ENCODE measurements at places on chromosomes 5 and 9.

GRCh38 chr9:109179801-109180523 is 12.9 kb upstream of the FRRS1L start:
- no peak for DNase-seq

DNA sequence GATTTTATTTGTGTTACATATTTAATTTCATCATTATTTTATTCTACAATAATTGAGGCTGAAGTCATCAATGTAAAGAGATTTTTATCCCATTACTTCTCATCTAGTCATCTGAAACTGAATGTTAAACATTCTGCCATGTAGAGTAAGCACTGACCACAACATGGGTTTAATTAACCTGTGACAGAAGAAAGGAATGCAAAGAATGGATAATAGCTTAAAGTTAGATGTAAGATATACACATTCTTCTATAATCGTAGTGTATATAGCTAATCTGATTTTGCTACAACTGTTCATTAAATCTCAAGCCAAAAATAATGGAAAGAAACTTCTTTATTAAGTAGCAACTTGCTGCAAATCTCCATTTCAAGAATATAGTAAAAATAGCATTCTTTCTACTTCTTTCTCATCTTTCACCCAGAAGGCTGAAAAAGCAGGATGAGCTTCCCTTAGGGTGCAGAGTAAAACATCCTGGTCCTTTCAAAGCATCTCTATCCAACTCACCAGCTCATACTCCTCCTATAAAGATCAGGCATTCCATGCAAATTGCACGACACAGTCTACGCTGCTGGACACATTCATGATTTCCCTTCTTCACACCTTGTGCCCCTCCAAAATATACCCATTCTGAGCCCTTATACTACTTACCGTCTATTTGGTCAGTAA is 115.2 kb downstream of the EFNA5 start:
- DNase-seq = no peak

GRCh38 chr5:76113103-76113502 is 29.9 kb downstream of the SV2C start:
- DNase-seq = no peak

GRCh38 chr5:149724130-149724840 is 5.8 kb upstream of the PPARGC1B start:
- DNase-seq = peak; percentile 57

- no peak for DNase-seq
Observed at GRCh38 chr5:13354611-13355010, 589.9 kb downstream of the DNAH5 start.

DNA sequence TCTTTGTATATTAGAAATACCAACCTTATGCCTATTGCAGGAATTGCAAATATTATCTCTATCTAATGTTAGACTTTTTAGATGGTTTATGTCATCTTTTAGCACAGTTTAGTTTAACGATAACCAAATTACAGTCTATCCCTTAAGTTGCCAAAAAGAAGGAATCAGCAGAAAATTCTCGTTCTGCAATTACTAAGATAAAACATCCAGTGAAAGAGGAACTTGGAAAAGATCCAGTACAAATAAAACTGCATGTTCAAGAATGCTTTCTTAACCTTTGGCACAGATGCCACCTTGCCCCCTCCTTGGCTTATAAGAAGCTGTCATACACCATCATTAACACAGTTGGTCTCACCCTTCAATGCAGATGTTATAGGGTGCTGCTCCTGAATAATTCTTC is 124.0 kb downstream of the SEMA5A start:
- DNase-seq = no peak

DNA sequence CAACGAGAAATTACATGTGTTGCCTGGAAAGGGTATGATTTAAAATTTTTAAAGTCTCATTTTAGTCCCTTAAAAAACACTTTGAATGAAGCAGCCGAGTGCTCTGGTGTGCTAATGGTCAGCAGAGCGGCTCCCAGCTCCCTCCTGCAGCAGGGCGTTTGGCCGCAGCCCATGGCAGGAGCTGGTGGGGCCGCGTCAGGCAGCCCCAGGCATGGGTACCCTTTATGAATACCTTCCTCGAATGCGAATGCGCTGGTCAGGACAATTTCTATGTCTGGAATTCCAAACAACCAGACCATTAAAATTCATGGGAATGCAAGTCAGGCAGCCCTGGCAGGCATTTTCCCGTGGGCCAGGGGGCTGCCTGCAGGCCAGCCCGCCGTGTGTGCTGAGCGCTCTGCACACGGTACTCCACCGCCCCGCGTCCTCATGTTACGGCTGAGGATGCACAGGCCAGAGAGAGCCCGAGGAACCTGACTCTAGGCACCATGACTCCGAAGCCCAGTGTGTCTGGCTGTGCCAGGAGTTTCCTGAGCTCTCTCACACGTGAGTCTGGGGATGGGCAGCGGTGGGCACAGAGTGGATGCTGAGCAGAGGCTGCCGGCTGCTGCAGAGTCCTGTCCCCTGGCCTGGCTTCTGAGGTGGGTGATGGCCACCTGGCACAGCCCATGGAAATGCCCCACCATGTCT is 123.7 kb downstream of the WNK2 start:
- DNase-seq = no peak

DNA sequence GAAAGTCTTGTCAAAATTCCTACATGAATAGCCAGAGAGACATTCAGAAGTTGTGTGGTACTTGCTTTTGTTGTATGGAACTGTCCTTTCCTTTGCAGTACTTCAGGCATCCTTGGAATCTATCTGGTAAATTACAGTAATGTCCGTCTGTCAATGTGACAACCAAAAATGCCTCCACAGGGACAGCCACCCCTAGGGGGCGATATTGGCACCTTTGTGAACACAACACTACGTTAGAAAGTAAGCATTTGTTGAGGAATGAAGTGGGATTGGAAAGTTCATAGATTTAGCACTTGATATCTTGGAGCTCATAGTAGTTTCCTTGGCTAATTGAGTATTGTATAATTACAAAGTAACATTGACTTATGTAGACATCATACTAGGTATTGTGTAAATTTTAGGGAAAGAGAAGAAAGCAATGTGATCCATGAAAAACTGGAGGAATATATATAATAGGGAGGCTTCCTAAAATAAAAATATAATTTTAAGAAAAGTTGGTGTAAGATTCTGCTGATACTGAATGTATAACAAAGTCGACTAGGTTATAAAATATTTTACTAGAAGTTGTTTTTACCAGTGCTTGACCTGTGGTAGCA is 32.7 kb downstream of the TMEFF1 start:
- DNase-seq = peak; percentile 74

GRCh38 chr5:17991775-17992174 is 357.5 kb downstream of the TAF11L14 start:
- no peak for DNase-seq

DNA sequence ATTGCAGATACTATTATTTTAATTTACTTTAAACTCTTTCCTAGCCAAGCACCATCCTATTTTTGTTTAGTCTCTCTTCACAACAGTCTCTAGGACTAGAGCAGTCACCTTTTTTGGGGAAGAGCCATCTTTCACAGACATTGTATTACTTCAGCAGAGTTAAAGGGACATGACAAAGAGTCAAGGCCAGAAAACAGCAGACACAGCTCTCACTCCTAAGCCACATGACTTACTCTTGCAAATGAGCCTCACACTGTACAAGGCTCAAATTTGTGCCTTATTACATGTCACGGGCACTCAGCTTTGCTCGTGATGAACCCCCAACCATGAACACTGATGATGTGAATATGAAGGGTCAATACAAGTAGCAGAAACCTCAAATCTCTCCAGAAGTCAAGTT is 104.3 kb downstream of the ZNF608 start:
- DNase-seq = no peak

DNA sequence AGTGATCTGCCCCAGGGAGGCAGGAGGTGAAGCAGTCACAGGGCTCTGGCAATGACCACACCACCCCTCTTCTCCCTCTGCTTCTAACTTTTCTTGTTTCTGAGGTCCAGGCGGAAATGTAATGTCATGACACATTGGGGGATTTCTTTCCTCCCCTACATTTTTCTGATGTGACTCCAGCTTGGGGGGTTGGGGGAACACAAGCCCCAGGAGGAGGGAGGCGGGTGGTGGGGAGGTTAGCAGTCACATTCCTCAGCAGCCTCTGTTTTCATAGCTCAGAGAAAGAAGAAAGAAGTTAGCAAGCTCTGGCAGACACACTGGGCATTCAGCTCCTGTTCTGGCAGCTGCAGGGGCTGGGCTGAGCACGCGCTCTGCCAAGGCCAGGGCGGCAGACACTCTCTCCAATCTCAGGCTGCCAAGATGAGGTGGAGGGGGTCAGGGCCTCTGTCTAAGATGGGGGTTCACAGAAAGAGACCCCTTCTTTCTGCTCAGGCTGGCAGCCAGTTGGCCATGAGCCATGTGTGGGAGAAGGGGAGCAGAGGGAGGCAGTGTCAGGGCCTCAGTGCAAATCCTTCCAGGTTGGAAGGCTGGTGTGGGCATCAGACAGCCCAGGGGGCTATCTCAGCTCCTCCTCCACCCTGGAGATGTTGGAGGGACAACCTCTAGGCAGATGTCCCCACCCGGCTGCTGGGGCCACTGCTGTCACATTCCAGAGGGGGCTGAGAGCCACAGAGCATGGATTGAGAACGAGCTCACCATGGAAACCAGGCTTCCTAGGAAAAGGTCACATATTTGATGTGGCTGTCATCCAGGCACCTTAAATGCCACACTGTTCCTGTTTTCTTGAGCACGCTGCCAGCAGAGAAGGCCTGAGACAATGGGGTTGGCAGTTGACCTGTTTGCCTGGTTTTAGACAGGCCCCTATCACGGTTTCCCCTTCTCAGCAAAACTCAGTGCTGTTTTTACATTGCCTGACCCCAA is 20.1 kb upstream of the PFDN1 start:
- no peak for DNase-seq

DNA sequence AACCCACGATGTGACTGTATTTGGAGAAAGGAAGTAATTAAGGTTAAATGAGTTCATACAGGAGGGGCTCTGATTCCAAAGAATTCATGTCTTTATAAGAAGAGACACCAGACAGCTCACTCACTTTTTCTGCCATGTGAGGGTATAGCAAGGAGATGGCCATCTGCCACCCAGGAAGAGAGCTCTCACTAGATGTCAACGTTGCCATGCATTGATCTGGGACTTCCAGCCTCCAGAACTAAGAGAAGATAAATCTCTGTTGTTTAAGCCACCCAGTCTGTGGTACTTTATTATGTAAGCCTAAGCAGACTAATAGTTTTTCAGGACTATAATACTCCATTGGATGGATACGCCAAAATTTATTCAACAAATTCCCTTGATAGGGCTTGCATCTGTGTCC is 89.8 kb upstream of the RAD23B start:
- DNase-seq = no peak

- DNase-seq = no peak
Observed at GRCh38 chr5:7676455-7676854, 174.5 kb downstream of the CFAP90 start.

GRCh38 chr5:137695651-137696428 is 40.0 kb downstream of the KLHL3 start:
- peak; percentile 26 for DNase-seq

DNA sequence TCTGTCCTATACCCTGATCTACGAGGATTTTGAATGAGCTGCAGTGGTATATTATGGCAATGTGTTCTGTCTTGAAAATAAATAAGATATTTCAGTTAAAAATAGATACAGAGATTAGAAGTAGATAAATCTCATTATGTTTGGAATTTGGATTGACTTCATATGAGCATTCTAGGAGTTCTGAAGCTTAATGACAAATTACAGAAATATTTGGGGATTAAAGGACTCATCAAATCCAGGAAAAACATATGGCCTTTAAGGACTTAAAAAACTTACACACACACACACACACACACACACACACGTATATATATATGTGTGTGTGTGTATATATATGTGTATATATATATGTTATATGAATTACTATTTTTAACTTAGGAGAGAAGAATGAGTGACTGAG is 446.9 kb upstream of the CD180 start:
- DNase-seq = no peak

- DNase-seq = no peak
Observed at GRCh38 chr9:115649991-115650472, 503.6 kb upstream of the PAPPA start.

GRCh38 chr9:106023455-106023854 is 329.1 kb downstream of the TMEM38B start:
- DNase-seq = peak; percentile 9

GRCh38 chr9:2601785-2602378 is 19.7 kb upstream of the VLDLR start:
- no peak for DNase-seq

- no peak for DNase-seq
Observed at GRCh38 chr5:114418176-114419066, 56.6 kb downstream of the KCNN2 start.

GRCh38 chr9:25994605-25995004 is 316.4 kb upstream of the TUSC1 start:
- DNase-seq = no peak

- DNase-seq = no peak
Observed at GRCh38 chr5:132961887-132962286, 1.5 kb downstream of the AFF4 start.

DNA sequence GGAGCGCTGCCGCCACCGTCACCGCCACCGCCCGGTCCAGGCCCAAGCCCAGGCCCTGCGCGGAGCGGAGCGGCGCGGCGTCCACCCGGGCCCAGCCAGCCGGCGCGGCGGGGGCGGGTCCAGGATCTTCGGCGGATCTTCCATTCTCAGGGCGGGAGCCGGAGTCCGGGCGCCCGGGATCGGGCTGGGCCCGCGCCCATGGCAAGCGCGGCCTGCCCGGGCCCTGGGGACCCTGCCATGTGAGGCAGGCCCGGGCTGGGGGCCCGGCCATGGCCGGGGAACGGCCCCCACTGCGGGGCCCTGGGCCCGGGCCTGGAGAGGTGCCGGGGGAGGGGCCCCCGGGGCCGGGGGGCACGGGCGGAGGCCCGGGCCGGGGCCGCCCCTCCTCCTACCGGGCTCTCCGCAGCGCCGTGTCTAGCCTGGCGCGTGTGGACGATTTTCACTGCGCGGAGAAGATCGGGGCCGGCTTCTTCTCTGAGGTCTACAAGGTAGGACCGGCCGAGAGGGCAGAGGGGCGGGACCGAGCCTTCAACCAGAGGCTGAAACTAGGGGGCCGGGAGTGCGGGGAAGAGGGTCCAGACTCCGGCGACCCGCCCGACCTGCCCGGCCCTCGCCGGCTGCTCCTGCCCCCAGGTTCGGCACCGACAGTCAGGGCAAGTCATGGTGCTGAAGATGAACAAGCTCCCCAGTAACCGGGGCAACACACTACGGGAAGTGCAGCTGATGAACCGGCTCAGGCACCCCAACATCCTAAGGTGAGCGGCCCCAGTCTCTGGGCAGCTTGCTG is 482 bp downstream of the TESK1 start:
- peak; percentile 35 for DNase-seq

DNA sequence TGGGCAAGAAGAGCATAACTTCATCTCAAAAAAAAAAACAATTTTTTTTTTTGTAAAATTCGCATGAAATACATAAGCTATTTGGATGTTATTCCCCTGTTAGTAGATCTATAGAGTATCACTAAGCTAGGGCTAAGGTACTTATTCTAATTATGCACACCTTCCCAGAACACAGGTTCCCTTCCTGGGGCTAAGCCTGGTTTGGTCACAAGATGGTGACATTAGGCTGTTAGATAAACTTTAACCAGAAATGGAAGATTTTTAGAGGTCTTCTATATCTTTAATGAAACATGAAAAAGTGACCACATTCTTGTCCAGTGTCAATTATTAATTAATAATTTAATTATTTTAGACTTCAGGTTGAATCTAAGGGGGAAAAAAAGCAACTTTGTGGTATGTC is 433.5 kb downstream of the CDH18 start:
- no peak for DNase-seq

- DNase-seq = no peak
Observed at GRCh38 chr5:30832519-30832918, 361.0 kb upstream of the CDH6 start.

- DNase-seq = no peak
Observed at GRCh38 chr9:92438900-92439526, 14.7 kb upstream of the OMD start.

- DNase-seq = peak; percentile 80
Observed at GRCh38 chr9:5493679-5494511, 16.4 kb upstream of the PDCD1LG2 start.

- no peak for DNase-seq
Observed at GRCh38 chr9:130327781-130328348, 62.3 kb downstream of the HMCN2 start.
